ENCODE measurements at places on chromosomes 5 and 9. TPM values are rescaled to one million over a fixed set of nuclear protein-coding genes. Genes with fewer than 3 reads are reported as not detected.

- no peaks in the 10 kb centered on the region for H3K4me1 ChIP-seq
- no peaks in the 10 kb centered on the region for H3K27me3 ChIP-seq
- no peaks in the 10 kb centered on the region for H3K36me3 ChIP-seq
These were observed 1945.9 kb upstream of the NUDT12 start for GRCh38 chr5:105508519-105508918.

DNA sequence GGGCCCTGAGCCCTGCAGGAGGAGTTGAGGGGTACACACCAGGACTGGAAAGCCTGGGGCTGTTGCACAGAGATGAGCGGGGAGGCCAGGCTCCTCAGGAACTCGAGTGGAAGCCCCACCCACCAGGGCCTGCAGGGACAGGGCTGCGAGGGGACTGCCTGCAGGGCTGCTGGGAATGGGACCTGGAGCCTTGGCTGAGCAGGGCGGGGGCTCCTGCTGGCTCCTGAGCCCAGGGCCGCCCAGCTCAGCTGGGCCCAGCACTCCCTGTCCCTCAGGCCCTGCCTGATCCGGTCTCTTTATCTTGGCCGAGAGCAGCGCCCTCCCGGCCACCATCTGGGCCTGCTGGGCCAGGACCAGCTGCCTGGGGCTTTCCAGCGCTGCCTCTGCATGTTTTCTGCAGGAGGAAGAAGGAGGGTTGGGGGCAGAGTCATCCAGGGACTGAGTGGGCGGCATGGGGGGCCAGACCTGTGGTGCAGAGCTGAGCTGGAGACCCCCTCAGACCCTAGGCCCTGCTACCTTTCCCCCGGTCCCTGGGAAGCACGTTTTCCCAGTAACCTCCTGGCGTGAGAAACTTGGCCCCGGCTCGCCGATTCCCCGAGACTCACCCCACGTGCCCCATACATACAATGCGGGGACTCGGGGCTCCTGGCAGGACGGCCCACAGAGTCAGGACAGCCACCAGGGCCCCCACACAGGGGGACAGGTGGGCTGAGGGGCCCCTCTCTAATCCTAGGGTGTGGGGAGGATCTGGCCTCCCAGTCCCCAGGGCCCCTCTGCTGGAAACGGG lies 9.4 kb downstream of the LCN12 start:
- no peaks in the 10 kb centered on the region for H3K27me3 ChIP-seq
- H3K27ac ChIP-seq, result no peak overlapping the region
- no peaks in the 10 kb centered on the region for H3K36me3 ChIP-seq
- no peaks in the 10 kb centered on the region for H3K4me1 ChIP-seq

DNA sequence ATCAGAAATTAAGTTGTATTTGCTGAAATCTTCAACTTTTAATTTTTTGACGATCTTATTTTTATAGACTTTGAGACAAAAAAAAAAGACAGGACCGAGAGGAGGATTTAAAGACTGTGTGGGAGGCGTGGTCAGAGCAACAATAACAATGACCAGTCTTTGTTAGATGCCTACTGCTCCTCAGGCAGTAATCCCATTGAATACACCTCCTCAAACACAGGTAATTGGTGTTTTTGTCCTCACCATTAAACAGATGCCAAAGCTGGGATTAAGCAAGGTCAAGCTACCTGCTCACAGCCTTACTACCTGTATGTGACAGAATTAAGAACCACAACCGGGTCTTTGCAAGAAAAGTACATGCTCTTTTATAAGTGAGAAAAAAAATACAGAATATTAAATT lies 233.3 kb upstream of the GRAMD2B start:
- H3K4me1 ChIP-seq, result no peaks in the 10 kb centered on the region
- no peaks in the 10 kb centered on the region for H3K27me3 ChIP-seq
- DNase-seq, result no peak
- no peak overlapping the region for H3K27ac ChIP-seq
- no peaks in the 10 kb centered on the region for H3K36me3 ChIP-seq
- no peak overlapping the region for H3K4me3 ChIP-seq

DNA sequence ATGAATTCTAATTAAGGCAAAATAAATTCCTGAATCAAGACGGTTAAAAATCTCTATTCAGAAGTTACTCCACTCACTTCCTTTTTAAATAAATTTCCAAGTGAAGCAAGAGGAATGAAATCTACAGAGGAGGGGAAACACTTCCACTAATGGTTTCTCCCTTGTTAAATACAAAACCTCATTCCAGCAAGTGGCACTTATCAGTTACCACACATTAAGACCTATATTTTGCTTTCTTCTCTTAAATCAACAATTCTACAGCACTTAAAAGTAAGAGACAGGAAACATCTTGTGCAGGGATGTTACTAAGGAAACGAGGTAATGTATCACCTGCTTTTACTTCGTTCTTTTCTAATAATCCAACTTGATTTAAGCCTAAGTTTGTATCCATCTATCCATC lies 172.6 kb downstream of the RAPGEF6 start:
- H3K36me3 ChIP-seq, result peaks cover 15% of the 10 kb centered on the region
- no peak overlapping the region for H3K27ac ChIP-seq
- no peak for DNase-seq

GRCh38 chr9:23581931-23582330 lies 244.1 kb downstream of the ELAVL2 start:
- no peak overlapping the region for H3K4me3 ChIP-seq
- H3K36me3 ChIP-seq, result no peaks in the 10 kb centered on the region
- no peak overlapping the region for H3K27ac ChIP-seq
- H3K4me1 ChIP-seq, result no peaks in the 10 kb centered on the region
- no peaks in the 10 kb centered on the region for H3K27me3 ChIP-seq

- H3K36me3 ChIP-seq, result no peaks in the 10 kb centered on the region
- H3K27ac ChIP-seq, result peak overlapping the region; percentile 53
- no peak for DNase-seq
- no peaks in the 10 kb centered on the region for H3K27me3 ChIP-seq
- no peaks in the 10 kb centered on the region for H3K4me1 ChIP-seq
These were observed 844 bp upstream of the MCCC2 start for GRCh38 chr5:71586052-71586940.

DNA sequence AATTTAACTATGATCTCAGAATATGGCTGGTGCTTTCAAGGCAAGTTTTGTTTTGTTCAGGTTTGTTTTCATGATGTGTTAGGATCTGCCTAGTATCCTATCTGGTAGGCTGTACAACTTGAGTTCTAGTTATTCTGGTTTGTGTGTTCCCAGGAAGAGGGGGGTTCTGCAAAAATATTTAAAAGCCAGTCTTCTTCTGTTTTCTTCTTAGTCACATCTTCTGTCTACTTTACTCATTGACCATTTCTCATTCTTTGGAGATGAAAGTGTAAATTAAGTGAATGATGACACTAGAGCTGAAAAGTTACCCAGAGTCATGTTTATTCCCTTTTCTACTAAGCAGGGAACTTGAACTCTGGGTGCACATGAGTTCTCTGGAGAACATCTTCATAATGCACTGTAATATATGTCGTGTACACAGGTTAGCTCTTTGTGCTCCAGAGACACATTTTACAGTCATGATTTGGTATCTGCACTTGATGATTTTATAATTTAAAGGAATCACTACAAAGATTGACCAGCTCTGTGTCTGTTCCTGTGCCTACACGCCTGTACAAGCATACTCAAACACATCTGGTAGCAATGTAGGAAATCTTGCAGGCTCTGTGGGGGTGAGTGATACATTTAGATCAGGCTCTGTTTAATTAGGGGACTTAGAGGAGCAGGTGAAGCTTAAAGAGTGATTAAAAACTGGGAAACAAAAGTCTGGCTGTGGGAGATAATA lies 5.0 kb downstream of the SMAD5 start:
- H3K4me1 ChIP-seq, result peaks cover 46% of the 10 kb centered on the region
- no peaks in the 10 kb centered on the region for H3K27me3 ChIP-seq
- peak overlapping the region; percentile 58 for H3K27ac ChIP-seq

DNA sequence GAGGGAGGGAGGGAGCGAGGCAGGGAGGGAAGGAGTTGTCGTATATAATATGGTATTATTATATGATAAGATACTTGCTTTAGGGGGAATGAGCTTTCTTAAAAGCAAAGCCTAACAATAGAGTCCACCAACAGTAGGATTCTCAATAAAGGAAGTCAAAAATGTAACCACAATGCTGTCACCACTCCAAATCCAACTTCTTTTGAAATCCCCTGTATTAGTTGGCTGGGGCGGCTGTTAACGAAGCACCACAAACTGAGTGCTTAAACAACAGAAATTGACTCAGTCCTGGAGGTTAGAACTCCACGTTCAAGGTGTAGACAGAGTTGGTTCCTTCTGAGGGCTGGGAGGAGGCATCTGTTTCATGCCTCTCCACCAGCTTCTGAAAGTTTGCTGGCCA lies 23.1 kb downstream of the GAS1 start:
- DNase-seq, result no peak
- H3K27me3 ChIP-seq, result no peaks in the 10 kb centered on the region
- H3K36me3 ChIP-seq, result no peaks in the 10 kb centered on the region
- no peak overlapping the region for H3K4me3 ChIP-seq
- no peak overlapping the region for H3K27ac ChIP-seq

- no peak overlapping the region for H3K27ac ChIP-seq
- H3K36me3 ChIP-seq, result peaks cover 5% of the 10 kb centered on the region
- no peaks in the 10 kb centered on the region for H3K27me3 ChIP-seq
- no peak overlapping the region for H3K4me3 ChIP-seq
These were observed 17.9 kb downstream of the ZFR start for GRCh38 chr5:32426440-32427151.

- DNase-seq, result peak; percentile 23
- no peak overlapping the region for H3K4me3 ChIP-seq
- H3K27ac ChIP-seq, result no peak overlapping the region
- no peaks in the 10 kb centered on the region for H3K4me1 ChIP-seq
These were observed 53.6 kb upstream of the IRX2 start for GRCh38 chr5:2805080-2805479.

- no peaks in the 10 kb centered on the region for H3K4me1 ChIP-seq
- no peak overlapping the region for H3K27ac ChIP-seq
- no peaks in the 10 kb centered on the region for H3K36me3 ChIP-seq
- no peak overlapping the region for H3K4me3 ChIP-seq
These were observed 28.2 kb downstream of the CDC25C start for GRCh38 chr5:138303372-138303771.

GRCh38 chr5:91712718-91713117 lies 329.6 kb upstream of the ARRDC3 start:
- DNase-seq, result peak; percentile 23
- H3K4me3 ChIP-seq, result no peak overlapping the region
- no peaks in the 10 kb centered on the region for H3K36me3 ChIP-seq
- H3K27me3 ChIP-seq, result no peaks in the 10 kb centered on the region
- H3K27ac ChIP-seq, result no peak overlapping the region
- H3K4me1 ChIP-seq, result no peaks in the 10 kb centered on the region

DNA sequence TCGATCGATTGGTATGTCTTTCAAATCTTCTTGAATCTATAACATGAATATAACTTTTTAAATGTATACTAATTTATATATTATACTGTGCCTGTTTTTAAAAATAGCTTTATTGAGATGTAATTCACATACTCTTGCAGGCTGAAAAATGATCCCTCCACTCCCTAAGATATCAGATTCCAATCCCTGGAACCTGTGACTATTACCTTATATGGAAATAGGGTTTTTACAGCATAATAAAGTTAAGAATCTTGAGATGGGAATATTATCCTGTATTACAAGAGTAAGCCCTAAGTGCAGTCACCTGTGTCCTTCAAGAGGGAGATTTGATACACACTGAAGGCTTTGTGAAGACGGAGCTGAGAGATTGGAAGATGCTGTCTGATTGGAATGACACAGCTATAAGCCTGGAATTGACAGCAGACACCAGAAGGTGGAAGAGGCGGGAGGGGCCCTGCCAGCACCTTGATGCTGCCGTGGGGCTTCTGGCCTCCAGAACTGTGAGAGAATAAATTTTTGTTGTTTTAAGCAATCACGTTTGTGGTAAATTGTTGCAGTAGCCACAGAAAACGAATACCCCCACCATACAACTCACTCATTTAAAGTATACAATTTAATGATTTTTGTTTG lies 161.3 kb downstream of the RMI1 start:
- no peaks in the 10 kb centered on the region for H3K36me3 ChIP-seq
- no peak overlapping the region for H3K27ac ChIP-seq
- no peak for DNase-seq
- no peak overlapping the region for H3K4me3 ChIP-seq
- peaks cover 26% of the 10 kb centered on the region for H3K27me3 ChIP-seq

- H3K4me3 ChIP-seq, result no peak overlapping the region
- H3K36me3 ChIP-seq, result no peaks in the 10 kb centered on the region
- peak overlapping the region; percentile 9 for H3K27ac ChIP-seq
- H3K27me3 ChIP-seq, result no peaks in the 10 kb centered on the region
These were observed 23.4 kb downstream of the WWC1 start for GRCh38 chr5:168314735-168315411.

GRCh38 chr5:140635291-140636257 lies 2.6 kb upstream of the CD14 start:
- peaks cover 12% of the 10 kb centered on the region for H3K4me1 ChIP-seq
- DNase-seq, result no peak
- H3K27ac ChIP-seq, result no peak overlapping the region
- no peaks in the 10 kb centered on the region for H3K27me3 ChIP-seq
- no peak overlapping the region for H3K4me3 ChIP-seq
- no peaks in the 10 kb centered on the region for H3K36me3 ChIP-seq

- no peak overlapping the region for H3K4me3 ChIP-seq
- H3K27ac ChIP-seq, result no peak overlapping the region
- H3K36me3 ChIP-seq, result no peaks in the 10 kb centered on the region
- DNase-seq, result no peak
- H3K27me3 ChIP-seq, result no peaks in the 10 kb centered on the region
These were observed 29.7 kb downstream of the RLN2 start for GRCh38 chr9:5274770-5275169.

GRCh38 chr9:136203408-136204144 lies 1.4 kb downstream of the LHX3 start:
- H3K27me3 ChIP-seq, result peaks cover 50% of the 10 kb centered on the region
- no peak overlapping the region for H3K27ac ChIP-seq
- no peak overlapping the region for H3K4me3 ChIP-seq
- H3K36me3 ChIP-seq, result no peaks in the 10 kb centered on the region
- no peaks in the 10 kb centered on the region for H3K4me1 ChIP-seq

DNA sequence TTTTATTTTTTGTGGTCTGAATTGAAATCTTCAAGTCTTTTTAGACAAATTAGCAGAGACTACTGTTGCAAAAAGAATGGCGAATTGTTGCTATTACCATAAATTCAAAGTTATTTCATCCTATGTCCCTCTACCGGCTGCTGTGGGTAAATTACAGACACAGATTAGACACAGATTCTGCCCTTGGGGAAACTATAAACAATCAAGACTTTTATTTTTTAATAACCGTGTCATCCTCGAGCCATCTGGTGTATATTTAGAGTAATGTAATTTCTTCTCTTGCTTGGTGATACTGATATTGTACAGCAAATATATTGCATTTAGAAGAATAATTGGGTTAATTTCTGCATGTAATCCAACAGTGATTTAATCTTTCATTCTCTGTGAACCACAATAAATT lies 228.0 kb upstream of the ADAMTSL1 start:
- H3K27ac ChIP-seq, result no peak overlapping the region
- peak; percentile 53 for DNase-seq
- no peak overlapping the region for H3K4me3 ChIP-seq
- no peaks in the 10 kb centered on the region for H3K36me3 ChIP-seq
- H3K4me1 ChIP-seq, result 0 out of 2 replicates have a peak, but pooled peaks cover 4% of the 10 kb centered on the region

IFNA2 gene
- not detected for total RNA-seq

FBXL7 gene
- total RNA-seq, result 8.7 TPM

PCDHA6 gene
- total RNA-seq, result 0.22 TPM

FBN2 gene
- 70.8 TPM for total RNA-seq

GKAP1 gene
- total RNA-seq, result not detected

PCA3 gene
- total RNA-seq, result not detected

Data from GM23248 (cell line).